ENCODE measurements at places on chromosomes 16 and 17.

GRCh38 chr17:36128411-36128978 is 24.9 kb downstream of the CCL4 start:
- DNase-seq = no peak

- no peak for DNase-seq
Measured at GRCh38 chr17:13635951-13636350, 34.2 kb upstream of the HS3ST3A1 start.

- no peak for DNase-seq
Measured at GRCh38 chr16:12688951-12689850, 114.5 kb downstream of the CPPED1 start.

GRCh38 chr17:34178092-34178491 is 77.0 kb upstream of the CCL2 start:
- no peak for DNase-seq

- no peak for DNase-seq
Measured at GRCh38 chr17:4566785-4567184, 6.4 kb upstream of the GGT6 start.

GRCh38 chr16:70705056-70705455 is 19.2 kb upstream of the MTSS2 start:
- no peak for DNase-seq

GRCh38 chr16:86461037-86461436 is 49.3 kb upstream of the FOXF1 start:
- DNase-seq = no peak

GRCh38 chr17:40364121-40364861 is at the start of gene GJD3:
TSS of gene GJD3 (minus strand) at chr17:40364737. CDS start at chr17:40363815, 922 bp downstream.
- no peak for DNase-seq

DNA sequence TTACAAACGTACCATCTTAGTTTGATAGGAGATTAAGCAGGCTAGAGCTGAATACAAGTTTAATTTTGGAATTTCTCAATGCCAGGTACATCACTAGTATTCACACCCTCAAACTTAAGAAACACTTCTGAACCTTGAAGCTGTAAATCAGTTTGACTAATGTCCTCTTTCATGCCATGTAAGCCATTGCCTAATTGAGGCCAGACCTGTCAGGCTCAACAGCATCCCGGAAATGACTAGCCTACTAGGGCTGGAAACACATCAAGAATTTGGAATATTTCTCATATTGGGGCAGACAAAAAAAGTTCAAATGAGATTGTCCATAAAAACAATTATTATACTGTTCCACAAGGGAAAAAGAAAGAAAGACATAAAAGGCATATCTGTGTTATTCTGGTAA is 1.7 kb downstream of the USP32 start:
- no peak for DNase-seq

GRCh38 chr17:76005263-76006149 is 4.9 kb downstream of the CDK3 start:
- peak; percentile 76 for DNase-seq

DNA sequence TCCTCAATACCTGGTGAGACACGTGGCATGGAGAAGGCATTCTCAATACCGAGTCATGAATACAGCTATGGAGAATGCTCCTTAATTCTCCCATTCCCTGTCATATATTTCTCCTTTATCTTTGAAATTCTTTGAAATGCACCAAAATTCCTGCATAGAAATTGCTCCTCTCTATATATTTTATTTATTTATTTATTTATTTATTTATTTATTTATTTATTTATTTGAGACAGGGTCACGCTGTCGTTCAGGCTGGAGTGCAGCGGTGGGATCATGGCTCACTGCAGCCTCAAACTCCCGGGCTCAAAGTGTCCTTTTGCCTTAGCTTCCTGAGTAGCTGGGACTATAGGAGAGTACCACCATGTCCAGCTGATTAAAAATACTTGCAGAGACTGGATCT is 190.3 kb upstream of the MAF start:
- DNase-seq = no peak

- DNase-seq = no peak
Measured at GRCh38 chr16:67926181-67926750, 5.4 kb downstream of the CTRL start.

DNA sequence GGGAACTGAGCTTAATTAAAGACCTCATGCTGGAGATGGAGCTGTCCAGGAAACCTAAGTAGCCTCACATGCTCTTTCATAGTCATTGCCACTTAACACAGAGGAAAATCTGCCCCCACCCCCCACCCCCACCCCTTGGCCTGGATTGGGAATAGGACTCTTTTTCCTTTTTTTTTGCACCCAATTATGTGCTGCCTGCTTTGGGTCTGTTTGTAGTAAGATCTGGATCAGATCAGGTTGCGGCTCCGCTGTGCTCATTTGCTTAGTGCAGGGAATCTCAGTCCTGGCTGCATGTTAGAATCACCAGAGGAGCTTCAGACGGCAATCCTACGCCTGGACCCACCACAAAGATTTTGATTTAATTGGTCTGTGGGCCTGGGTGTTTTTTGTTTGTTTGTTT is 219.0 kb downstream of the UTP18 start:
- no peak for DNase-seq

- DNase-seq = no peak
Measured at GRCh38 chr16:8729779-8730334, 55.4 kb downstream of the ABAT start.

GRCh38 chr17:1695365-1695764 is 10.7 kb upstream of the PRPF8 start:
- DNase-seq = no peak

GRCh38 chr16:87057211-87057881 is 259.8 kb downstream of the C16orf95 start:
- no peak for DNase-seq

DNA sequence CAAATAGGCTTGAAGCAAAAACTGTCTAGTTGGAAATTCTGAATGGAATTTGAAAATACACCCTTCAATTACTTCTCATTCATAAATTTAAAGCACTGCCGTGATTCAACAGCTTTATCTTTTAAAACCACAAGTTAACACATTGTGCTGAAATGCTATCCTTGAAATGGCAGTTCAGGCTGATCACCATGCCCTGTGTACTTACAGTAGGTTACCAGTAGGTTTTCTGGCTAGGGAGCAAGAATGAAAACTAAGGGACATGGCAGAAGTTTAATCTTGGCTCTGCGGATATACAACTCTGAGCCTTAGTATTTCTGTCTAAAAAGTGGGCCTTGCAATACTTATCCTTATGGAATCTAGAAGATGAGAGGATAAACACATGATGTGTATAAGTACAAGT is 28.0 kb downstream of the NXPH3 start:
- no peak for DNase-seq

DNA sequence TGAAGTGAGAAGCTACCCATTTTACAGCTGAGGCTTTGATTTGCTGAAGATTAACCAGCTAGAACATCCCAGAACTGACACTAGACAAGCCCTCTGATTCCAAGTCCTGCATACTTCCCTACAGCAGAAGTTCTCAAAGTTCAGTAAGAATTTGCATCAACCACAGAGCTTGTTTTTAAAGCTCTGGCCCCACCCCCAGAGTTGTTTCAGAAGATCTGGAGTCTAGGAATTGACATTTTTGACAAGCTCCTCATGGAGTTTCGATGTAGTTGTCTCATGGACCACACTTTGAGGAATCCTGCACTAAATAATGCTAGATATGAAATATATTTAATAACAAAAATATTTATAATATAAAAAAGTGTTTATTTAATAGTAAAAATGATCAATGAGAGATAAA is 120.3 kb upstream of the ADAMTS18 start:
- no peak for DNase-seq

DNA sequence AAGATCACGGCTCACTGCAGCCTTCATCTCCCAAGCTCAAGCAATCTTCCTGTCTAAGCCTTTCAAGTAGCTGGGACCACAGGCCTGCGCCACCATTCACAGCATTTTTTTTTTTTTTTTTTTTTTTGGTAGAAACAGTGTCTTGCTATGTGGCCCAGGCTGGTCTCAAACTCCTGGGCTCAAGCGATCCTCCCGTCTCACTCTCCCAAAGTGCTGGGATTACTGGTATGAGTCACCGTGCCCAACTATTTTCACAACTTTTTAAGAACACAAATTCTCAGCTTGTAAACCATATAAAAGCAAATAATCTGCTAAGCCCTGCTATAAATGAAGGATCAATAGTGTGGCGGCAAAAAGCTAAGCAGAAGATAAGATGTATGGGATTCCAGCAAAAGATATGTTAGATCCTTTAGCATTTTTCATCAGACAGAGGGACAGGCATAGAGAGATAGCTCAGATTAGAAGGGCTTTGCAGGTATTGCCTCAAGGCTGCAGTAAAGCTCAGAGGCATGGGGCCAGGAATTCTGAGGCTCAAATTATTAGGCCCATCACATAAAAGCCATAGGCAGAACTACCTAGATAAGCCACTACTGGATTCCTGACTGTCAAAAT is 55.1 kb downstream of the EMP2 start:
- DNase-seq = no peak

DNA sequence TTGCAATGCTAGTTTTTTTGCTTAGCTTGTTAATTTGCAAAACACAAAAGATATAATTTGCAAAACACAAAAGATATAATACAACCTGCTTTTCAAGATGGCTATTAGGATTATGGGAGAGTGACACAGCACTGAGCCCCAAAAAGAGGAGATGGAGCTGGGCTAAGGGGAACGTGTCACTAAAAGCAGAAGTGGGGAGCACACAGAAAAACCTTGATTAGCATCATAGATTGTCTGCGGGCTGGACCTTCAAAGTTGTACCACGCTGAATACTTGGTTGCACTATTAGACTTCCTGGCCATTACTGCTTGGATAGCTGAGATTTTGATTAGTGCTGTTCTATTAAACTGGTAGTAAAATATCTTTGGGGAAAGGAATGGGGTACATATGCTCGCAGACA is 36.2 kb downstream of the KCNJ16 start:
- no peak for DNase-seq

DNA sequence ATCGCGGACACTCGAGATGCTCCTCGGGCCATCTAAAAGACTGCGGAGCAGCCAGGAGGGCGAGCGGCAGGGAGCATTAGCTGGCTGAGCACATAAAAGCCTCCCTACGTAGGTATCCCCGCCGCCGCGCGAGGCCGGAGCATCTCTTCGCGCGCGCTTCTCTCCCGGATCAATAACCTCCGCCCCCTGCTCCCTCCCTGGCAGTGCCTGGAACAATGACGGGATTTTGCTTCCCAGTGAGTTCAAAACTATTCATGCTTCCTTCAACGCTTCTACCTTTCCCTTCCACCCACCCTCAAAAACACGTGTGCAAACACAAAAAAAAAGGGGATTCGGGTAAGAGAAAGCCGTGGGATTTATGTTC is 984 bp downstream of the CENPV start:
- no peak for DNase-seq

GRCh38 chr17:58121925-58122324 is 26.3 kb upstream of the OR4D1 start:
- DNase-seq = no peak

GRCh38 chr16:52418201-52418600 is 128.7 kb downstream of the TOX3 start:
- no peak for DNase-seq

- peak; percentile 42 for DNase-seq
Measured at GRCh38 chr16:20806168-20807050, at the start of the genes ERI2 and REXO5. TSS of gene ERI2 (minus strand) at chr16:20806472. CDS start at chr16:20806430, 42 bp downstream. TSS of gene REXO5 (plus strand) at chr16:20806527. CDS start at chr16:20806954, 427 bp downstream.

DNA sequence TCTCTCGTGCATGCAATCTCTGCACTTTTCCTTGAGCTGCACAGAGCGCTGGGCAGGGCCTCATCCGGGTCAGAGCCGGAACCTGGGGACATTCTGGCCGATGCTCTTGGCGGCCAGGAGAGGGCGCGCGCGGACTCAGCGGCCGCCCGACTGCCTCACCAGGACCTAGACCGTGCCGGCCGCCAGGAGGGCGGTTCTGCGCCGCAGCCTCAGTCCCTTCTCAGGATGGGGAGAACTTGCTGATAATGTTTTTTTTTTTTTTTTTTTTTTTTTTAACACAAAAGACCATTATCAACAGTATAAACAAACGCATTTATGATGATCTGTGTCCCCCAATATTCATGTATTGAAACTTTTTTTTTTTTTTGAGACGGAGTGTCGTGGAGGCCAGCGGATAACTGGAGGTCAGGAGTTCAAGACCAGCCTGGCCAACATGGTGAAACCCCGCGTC is 8.1 kb upstream of the FLYWCH2 start:
- peak; percentile 32 for DNase-seq

DNA sequence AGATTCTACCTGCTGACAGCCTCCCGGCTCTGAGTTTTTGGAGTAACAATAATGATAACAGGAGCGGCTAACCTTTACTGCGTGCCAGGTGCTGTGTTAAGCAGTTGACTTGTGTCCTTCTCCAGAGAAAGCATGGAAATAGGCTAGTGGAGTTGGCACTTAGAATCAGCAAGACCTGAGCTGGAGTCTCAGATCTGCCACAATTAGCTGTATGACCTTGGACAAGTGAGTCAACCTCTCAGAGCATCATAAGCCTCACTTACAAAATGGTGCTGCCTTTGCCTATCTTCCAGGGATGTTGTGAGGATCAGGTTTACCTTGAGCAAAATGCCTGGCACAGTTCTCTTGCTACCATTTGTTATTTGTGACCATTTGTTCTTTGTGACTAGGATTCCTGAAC is 32.1 kb upstream of the TEX2 start:
- no peak for DNase-seq

DNA sequence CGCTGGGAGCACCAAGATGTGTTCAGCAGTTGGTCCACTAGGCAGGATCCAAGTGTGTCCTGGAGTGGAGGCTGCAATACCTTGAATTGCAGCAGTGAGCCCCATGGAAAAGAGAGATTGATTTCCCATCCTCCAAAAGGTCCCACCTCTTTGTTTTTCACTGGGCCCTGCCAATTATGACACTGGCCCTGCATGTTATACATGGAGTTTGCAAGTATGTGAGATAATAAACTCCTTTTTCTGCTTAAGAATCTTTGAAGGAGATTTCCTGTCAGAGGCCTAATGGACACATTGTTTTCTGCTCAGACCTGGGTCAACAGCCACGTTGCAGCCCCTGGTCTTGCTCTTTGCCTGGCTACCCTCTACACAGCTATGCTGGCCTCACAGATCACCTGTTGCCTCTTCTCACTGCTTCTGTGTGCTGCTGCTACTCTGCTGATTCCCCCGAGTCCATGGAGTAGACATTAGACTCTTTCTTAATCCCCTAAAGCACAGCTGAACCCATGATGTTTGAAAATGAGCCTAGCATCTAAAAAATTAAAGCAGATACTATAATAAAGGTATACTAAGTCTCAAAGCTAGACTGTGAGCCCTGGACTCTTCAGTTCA is 341.9 kb upstream of the CDH11 start:
- DNase-seq = no peak

DNA sequence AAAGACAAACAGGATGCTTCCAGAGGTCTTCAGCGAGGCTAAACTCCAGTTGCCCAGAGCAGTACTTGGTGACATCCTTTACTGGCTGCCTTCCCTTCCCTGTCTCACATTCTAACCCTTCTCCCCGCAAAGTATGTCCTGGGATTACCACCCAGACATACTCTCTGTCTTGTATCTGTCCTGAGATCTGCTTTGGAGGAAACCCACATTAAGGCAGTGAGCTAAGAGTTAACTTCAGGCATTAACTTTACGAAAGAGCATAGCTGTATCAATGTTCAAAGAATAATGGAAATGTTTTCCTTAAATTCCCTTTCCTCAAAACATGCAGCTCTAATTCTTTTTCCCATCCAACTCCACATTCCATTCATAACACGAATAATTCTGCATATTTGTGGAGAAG is 385.2 kb downstream of the NPIPA8 start:
- no peak for DNase-seq
